Hippocampal formation (tissue), 2 donors: ENCODE measurements at places on chromosomes 5 and 9.

- no peak for DNase-seq
Measured at GRCh38 chr5:123438902-123439301, 15.7 kb upstream of the CEP120 start.

GRCh38 chr9:26756881-26757280 lies 135.7 kb downstream of the CAAP1 start:
- DNase-seq: no peak

DNA sequence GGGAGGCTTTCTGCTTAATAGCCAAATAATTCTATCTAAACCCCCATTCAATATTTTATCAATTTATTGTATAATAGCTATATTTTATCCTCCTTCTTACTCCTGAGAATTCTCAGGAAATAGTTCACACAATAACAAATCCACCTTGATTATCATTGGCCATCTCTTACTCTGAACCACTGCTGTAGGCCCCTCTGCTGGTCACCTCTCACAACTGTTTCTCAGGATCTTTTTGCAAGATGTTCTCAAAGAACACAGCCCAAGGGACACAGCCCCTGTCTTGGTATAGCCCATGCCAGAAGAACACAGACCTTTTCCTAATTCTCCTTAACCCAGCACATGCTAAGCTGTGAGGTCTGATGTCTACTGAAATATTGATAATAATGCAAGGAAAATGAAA lies 74.9 kb upstream of the HTR4 start:
- DNase-seq: no peak

- DNase-seq: no peak
Measured at GRCh38 chr5:145237843-145238242, 597.3 kb downstream of the PRELID2 start.

DNA sequence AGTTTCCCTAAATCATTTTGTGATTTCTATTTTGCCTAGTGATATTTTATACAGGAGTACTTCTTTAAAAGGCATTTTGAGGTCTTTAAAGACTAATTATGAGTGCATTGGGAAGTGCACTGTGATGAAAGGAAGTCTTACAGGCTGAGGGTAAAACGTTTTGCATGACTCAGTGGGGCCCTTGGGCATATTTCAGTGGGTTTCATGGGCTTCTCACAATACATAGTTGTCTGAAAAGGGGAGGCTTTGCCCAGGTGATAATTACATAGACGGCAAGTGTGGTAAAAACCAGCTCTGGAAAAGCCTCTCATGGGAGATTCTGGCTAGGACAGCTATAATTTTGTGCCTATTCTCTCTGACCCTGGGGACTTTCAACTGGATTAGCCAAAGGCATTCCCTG lies 387.2 kb downstream of the ARHGEF28 start:
- no peak for DNase-seq

- DNase-seq: no peak
Measured at GRCh38 chr9:2027543-2028160, 12.5 kb downstream of the SMARCA2 start.

GRCh38 chr9:86700629-86701028 lies 246.7 kb downstream of the GAS1 start:
- peak; percentile 17 for DNase-seq

DNA sequence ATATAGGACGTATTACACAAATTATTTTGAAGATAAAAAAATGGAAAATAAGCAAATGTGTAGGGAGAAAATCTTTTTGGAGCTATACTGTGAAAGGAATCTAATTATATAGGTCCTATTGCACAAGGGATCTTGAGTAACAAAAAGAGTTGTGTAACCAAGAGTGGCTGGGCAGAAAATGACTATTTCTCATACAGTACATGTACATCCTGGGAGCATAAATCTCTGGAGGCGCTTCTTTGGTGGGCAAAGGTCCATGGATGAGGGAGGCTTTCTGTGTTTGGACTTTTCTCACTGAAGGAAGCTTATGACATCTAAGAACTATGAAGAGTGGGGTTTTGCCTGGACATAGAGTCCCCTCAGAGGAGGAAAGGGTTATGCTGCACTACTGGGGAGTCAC lies 29.8 kb downstream of the ANKS6 start:
- DNase-seq: no peak

GRCh38 chr9:34035656-34036055 lies 13.0 kb downstream of the UBAP2 start:
- DNase-seq: no peak

DNA sequence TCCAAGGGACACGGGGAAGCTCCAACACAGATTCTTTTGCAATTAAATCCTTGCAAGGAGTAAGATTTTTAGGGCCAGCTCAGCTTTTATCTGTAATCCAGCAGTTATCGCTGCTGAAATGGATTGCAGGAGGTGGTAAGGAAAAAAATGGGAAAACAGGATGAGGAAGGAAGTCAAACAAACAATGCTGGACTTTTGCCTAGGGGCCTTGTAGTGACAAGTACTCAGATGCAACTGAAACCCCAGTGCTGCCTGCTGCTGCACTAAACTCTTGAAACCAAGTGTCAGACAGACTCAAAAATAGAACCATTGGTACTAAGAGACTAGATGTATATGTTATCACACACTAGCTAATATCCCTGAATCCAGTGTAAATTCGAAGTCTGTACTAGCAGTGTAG lies 309.2 kb downstream of the CTNND2 start:
- DNase-seq: peak; percentile 68
